Fibroblast of the aortic adventitia (primary cell): ENCODE measurements at places on chromosomes 1 and 21. TPM values are rescaled to one million over a fixed set of nuclear protein-coding genes. Genes with fewer than 3 reads are reported as not detected.
A peak's percentile ranks its signal among the peaks of the same experiment; 100 is the strongest.

GRCh38 chr1:184563308-184563707 lies 176.5 kb downstream of the C1orf21 start:
- peak; percentile 69 for DNase-seq

DNA sequence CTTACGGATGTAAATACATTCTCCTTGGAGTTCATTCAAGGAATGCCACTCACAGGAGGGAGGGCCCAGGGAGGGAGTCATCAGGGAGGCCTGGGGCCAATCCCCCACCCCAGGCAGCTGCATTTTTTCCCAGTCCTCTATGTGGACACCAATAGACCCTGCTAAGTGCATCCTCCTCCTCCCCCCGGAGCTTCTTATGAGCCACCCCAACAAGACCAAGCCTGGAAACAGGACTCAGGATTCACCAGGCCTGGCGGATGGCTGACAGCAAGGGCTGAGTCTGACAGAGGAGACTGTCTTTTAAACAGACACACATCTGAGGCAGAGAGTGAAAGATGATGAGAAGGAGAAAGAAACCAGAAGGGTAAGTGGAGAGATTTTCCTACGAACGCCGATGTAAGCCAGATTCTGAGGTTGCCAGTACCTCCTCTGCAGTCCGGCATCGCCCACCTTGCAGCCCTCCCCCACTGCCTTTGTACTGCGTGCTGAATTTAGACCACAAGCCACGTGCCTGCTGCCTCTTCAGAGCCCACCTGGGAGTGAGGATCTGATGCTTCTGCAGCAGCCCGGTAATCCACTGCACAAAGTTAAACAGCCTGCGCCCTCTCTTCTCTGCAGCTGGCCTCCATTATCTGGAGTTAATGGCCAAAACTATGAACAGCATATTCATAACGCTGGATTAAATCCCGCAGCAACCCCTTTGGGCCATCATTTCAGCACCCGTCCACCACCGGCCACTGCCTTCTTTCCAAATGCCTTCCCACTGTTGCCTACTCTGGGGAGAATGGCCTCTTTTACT lies 17.6 kb upstream of the SFPQ start:
- peak; percentile 39 for DNase-seq

GRCh38 chr1:201535046-201535918 lies 3.6 kb upstream of the NAV1 start:
- peak; percentile 74 for DNase-seq

- DNase-seq = no peak
Measured at GRCh38 chr1:162070094-162070748, 730 bp downstream of the NOS1AP start.

DNA sequence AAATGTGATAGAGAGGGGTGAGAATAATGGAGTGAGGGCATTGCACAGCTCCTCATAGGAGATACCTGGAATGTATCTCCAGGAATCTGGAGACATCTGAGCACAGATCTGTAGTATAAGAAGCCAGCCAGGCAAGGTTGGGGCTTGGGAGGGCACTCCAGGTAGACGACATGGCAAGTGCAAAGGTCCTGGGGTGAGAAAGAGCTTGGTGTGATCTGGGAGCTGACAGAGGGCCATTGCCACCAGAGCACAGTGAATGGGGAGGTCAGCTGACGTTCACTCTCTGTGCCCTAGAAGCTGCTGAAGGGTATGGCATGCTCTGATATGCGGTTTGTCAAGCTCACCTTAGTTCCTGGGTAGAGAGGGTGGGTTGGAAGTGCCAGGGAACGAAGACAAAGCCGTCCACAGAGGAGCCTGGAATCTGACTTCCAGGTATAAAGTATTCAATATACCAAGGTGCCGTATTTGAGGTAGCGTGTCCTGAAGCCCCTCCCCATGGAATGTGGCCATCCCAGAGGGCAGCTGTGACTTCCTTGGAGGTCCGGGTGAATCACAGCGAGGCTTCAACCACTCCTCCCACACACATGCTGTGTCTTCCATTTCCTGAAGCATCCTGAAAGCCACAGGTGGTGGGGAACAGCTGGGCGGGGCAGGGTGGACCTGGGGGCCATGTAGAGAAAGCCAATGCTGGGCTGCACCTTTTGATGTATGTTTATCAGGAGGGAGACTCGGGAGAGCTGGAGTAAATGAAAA lies 182.7 kb upstream of the KLHDC7A start:
- DNase-seq = no peak

DNA sequence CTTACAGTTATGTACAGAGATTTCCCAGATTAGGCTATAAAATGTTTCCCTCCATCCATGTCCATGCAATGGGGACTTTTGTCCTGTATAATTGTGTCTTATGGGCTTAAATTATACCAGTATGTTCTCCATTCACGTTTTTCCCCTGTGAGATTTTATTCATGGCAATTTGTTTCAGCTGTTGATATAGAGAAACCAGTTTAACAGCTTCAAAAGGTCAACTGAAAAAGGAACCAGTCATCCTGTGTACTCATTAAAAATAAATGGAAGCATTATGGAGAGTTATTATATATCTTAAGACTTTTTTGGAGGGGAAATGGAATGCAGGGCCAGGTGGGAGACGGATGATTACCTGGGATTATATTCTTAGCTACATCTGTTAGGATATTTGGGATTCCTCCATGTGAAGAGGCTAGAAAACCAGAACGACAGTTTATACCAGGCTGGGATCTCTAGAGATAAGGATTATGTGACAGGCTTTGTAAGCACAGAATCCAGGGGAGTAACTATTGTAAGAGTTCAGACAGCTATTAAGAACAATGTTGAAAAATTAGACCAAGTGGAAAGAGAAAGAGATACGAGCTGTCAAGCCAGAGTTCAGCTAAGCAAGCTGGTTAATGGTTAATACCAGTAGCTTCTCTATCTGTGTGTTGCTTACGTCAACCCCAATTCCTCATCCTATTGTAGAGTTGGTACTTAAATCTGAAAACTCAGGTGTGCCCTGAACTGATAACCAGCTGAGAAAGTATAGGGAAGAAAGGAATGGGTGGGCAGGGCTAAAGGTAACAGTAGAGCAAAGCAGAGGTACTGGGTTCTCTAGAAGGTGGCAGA lies 12.4 kb upstream of the ZNF697 start:
- no peak for DNase-seq

- no peak for DNase-seq
Measured at GRCh38 chr1:230702934-230703678, 10.8 kb downstream of the AGT start.

- no peak for DNase-seq
Measured at GRCh38 chr1:54352755-54353154, 53.4 kb downstream of the SSBP3 start.

GRCh38 chr1:118366286-118366685 lies 181.3 kb upstream of the SPAG17 start:
- peak; percentile 46 for DNase-seq

DNA sequence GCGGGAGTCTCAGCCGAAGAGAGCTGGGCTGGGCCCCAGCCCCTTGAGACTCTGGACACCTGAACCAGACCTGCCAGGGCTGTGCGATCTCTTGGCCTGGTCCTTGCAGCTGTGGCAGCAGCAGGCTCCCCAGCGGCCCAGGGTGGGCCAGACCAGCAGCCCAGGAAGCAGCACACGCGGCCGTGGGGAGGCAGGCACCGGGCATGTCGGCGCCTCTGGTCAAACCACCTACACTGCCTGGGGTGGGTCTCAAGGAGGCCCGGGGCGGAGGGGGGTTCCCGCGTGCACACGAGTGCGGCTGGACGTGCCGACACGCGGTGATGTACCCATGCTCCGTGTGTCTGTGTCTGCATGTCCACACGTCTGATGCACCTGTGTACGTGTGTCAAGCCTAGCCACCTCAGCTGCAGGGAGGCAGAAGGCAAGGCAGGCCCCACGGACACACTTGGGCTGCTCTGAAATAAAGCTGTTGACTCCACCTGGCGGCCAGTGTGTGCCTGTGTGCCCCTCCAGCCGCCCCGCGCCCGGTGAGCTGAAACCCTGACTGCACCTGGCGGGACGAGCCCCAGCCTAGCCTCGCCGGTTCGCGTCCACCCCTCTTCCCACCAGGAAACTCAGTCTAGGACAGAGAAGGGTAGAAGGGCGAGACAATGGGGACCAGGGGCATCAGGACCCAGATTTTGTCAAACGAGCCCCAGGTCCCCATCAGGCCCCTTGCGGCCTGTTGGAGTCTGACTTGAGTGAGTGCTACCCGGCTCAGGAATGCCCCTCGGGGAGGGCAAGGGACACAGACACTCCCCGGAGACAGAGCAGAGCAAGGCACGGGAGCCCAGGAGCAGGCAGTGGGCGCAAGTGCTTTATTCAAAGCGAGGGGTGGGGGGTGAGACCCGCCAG lies 11.6 kb downstream of the SCNN1D start:
- DNase-seq = peak; percentile 60

GRCh38 chr1:21604208-21604957 lies 64.8 kb downstream of the RAP1GAP start:
- no peak for DNase-seq

- no peak for DNase-seq
Measured at GRCh38 chr1:201468501-201468843, 516 bp downstream of the PHLDA3 start.

GRCh38 chr1:3207217-3207848 lies 138.3 kb downstream of the PRDM16 start:
- no peak for DNase-seq

IFI44 gene
- 14.2 and 66.6 TPM in 2 replicates for total RNA-seq

GBP5 gene
- total RNA-seq = under 0.01 TPM in 1 of 2 replicates, not detected in the other

LRRC53 gene
- total RNA-seq = not detected in 2 replicates

TRAPPC3 gene
- 80.8 and 102 TPM in 2 replicates for total RNA-seq

PGLYRP4 gene
- total RNA-seq = not detected in 2 replicates

RAP1GAP gene
- total RNA-seq = 0.08 and 0.09 TPM in 2 replicates
